ENCODE measurements at places on chromosomes 12 and 14. TPM values are rescaled to one million over a fixed set of nuclear protein-coding genes. Genes with fewer than 3 reads are reported as not detected.

The AQP5 gene
- total RNA-seq, result not detected

The OR4E2 gene
- total RNA-seq, result not detected

The DNAH10 gene
- total RNA-seq, result 0.53 TPM

The OLR1 gene
- total RNA-seq, result 0.08 TPM

The DCN gene
- total RNA-seq, result 1.5 TPM

All from GM12878 (cell line).